A549 treated with DMSO at 1 μM for 4 hours (cell line): ENCODE measurements at places on chromosomes 7 and 10. TPM values are rescaled to one million over a fixed set of nuclear protein-coding genes. Genes with fewer than 3 reads are reported as not detected.

Gene HMX2
- 0.06 to 0.27 TPM (median 0.15 TPM) in 4 of 5 replicates, not detected in the other for total RNA-seq

Gene FAM25A
- not detected in 5 replicates for total RNA-seq

Gene SGCE
- total RNA-seq = 47.4 to 58.1 TPM (median 55.9 TPM) in 5 replicates

Gene CRTAC1
- total RNA-seq = 0.87 to 1.8 TPM (median 1.4 TPM) in 5 replicates
